OCI-LY7 (cell line): ENCODE measurements at places on chromosomes 7 and 10.

- DNase-seq = no peak
These were observed 147.5 kb downstream of the RTKN2 start for GRCh38 chr10:62121187-62121530.

DNA sequence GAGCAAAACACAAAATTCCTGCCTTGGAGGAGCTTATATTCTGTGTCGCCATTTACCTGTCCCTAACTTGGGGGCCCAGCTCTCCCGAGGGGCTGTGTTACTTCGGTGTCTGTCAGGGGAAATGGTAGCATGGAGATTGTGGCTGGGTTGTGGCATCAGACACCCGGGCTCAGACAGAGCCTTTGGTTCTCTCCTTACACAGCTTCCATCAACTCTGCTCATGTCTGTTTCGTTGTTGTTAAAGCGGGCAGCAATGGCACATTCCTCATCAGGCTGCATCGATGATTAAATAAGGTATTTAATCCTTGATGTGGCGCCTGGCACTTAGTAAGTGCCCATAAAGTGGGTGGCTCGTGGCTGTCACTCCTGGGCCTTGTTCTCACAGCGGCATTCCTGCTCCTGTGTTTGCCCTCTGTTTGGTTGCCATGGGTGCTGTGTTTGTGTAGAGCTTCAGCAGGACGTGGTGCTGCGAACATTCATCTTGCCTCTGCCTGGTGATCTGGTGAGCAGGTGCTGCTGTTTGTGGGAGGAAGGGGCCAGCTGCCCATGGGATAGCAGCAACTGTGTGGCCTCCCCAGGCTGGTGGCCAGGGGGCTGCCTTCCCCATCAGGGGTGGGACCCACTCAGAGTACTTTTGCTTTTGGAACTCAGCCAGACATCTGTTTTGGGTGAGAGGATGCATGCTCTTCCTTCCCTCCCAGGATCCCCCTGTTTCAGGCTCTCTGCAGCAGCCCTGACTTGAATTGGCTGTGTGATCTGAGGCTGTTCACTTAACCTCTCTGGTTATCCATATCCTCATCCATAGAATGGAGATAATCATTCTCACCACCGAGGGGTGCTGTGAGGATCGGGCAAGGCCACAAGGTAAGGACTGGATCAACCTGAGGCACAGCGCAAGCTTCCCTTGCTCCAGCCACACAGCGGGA lies 207.2 kb upstream of the SVIL start:
- DNase-seq = no peak

- no peak for DNase-seq
These were observed 76.6 kb upstream of the PPIF start for GRCh38 chr10:79270466-79271246.

GRCh38 chr10:110076559-110077318 lies 69.0 kb downstream of the ADD3 start:
- peak; percentile 69 for DNase-seq

- no peak for DNase-seq
These were observed 700.4 kb downstream of the KCNMA1 start for GRCh38 chr10:76937181-76937600.

- peak; percentile 59 for DNase-seq
These were observed 34.4 kb upstream of the GRID1 start for GRCh38 chr10:86400705-86401587.

GRCh38 chr7:31602041-31602625 lies 84.9 kb upstream of the PPP1R17 start:
- DNase-seq = no peak

- DNase-seq = peak; percentile 31
These were observed 177.3 kb upstream of the MBL2 start for GRCh38 chr10:52949899-52950298.

- DNase-seq = no peak
These were observed 21.3 kb downstream of the CCDC3 start for GRCh38 chr10:12980102-12980661.

DNA sequence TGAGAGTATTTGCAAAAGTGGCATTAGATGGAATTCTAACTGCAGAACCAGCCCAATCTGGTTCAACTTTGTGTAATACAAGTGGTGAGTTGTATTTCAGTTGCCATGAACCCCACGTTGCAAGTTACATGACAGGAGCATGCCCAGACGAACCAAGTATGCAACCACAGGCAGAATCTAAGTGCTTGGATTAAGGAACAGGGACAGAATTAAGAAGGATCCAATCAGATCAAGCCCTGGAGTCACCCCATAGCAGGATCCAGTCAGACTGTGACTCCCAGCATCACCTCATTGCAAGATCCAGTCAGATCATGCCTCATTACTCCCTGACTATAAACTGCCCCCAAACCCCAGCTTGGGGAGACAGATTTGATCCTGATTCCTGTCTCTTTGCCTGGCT lies 388.7 kb upstream of the NRP1 start:
- DNase-seq = no peak

- DNase-seq = no peak
These were observed 1.5 kb upstream of the DLX5 start for GRCh38 chr7:97025983-97026714.

DNA sequence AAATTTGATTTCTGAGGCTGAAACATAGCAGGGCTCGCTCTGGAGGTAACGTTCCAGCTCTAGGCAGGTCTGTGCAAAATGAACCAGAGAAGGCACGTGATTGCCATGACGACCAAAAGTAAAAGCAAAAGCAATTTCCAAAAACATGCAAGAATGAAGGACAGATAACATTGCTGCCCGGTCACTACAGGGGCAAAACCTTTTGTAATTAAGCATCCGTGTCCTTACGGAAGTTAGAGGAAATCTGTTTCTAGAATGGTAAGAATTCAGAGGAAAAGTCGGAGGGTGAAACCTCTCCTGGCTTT lies 2.9 kb downstream of the KLF6 start:
- DNase-seq = no peak

DNA sequence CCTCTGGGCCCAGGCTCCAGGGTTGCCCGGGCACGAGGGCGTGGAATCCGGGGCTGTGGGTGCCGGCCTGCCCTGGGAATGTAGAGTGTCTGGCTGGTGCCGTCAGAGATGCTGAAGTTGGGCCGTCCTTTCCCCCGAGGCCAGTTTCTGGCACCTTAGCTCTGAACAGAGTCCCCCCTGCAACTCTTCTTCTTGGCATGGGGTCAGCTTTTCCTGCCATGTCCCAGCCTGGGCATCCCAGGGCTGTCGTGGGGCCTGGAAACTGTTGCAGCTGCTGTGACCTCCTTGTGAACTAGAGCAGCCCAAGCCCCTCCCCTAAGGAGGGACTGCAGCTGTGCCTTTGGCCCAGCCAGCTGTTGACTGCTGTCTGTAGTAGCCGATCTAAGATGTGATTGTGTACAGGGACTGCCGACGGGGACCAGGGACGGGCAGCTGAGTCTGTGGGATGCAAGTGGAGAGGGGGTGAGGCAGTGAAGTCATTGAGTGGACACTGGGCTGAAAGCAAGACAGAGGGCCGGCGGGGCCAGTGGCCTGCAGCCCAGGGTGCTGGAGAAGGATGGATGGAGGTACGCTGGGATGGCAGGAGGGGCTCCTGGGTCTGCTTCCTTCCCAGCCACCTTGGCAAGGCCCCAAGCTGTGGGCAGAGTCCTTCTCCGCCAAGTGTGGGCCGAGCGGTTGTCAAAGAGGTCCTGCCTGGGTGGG lies 35.8 kb downstream of the GBX1 start:
- DNase-seq = no peak

DNA sequence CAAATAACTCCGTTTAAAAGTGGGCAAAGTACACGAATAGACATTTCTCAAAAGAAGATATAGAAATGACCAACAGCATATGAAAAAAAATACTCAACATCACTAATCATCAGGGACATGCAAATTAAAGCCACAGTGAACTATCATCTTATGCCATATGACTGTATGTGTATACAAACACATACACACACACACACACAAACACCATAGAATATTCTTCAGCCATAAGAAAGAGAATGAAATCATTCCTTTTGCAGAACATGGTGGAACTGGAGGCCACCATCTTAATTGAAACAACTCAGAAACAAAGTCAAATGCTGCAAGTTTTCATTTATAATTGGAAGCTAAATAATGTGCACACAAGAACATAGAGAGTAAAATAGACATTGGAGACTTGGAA lies 1019.4 kb downstream of the KCNMA1 start:
- DNase-seq = no peak

GRCh38 chr10:22988581-22989360 lies 60.9 kb downstream of the ARMC3 start:
- DNase-seq = peak; percentile 74

- DNase-seq = no peak
These were observed 22.8 kb downstream of the DNAJB6 start for GRCh38 chr7:157359581-157359980.

DNA sequence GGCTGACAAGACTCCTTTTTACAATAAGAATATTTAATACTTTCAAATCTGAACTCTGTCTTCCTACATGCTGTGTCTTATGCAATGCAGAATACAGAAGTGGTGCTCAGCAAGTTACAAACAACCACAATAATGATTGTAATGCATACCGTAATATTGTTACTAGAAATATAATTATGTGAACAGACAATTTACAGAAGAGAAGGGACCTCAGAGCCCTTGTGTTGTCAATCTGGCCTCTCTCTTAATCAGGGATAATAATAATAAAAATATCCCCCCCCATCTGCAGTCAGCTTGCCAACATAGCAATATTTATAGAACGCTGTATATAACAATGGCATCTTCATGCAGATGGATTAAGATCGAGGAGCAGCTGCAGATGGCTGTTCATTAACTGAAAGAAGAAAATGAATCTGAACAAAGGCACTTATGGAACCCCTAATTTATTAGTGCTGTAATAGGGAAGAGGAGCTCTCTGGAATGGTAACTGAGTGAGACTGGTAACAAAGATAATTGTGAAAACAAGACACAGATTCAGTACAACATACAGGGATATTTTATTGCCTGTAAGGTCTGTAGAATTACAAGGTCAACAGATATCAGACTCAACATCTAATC lies 106.3 kb downstream of the TMEM26 start:
- DNase-seq = no peak

- DNase-seq = no peak
These were observed 54.2 kb downstream of the TRIL start for GRCh38 chr7:28903730-28904577.

GRCh38 chr10:56622335-56622973 lies 261.4 kb upstream of the ZWINT start:
- peak; percentile 65 for DNase-seq
